ENCODE measurements at places on chromosomes 1 and 21. TPM values are rescaled to one million over a fixed set of nuclear protein-coding genes. Genes with fewer than 3 reads are reported as not detected.

RCC2 gene
- total RNA-seq = 196 TPM

CAMK1G gene
- not detected for total RNA-seq

GRCh38 chr1:179121159-179121938, 39.5 kb downstream of the TOR3A start:
- H3K27me3 ChIP-seq = no peaks in the 10 kb centered on the region
- peaks cover 9% of the 10 kb centered on the region for H3K36me3 ChIP-seq
- no peak for DNase-seq
- no peak overlapping the region for H3K27ac ChIP-seq

- peaks cover 10% of the 10 kb centered on the region for H3K4me1 ChIP-seq
- no peaks in the 10 kb centered on the region for H3K36me3 ChIP-seq
- H3K27me3 ChIP-seq = no peaks in the 10 kb centered on the region
- no peak overlapping the region for H3K4me3 ChIP-seq
Measured at GRCh38 chr1:98988904-98989555, 15.6 kb downstream of the PLPPR5 start.

DNA sequence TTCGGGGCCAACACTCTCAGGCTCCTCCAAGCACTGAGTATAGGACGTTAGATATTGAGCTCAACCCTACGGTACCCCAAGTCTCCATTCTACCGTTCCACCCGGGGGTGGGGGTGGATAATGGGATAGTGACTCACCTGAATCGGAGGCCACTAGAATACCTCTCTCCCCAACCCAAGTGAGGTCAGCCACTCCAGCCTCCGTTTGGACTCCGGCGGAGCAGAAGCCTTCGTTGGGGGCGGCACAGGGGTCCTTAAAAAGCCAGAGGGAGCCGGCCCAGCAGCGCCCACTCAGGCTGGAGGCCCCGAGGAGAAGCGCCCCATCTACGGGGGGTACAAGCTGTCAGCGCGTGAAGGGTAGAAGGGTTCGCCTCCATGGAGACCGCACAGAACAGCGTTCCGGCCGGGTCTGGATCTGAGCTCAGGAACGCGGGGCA, 556 bp downstream of the WDR77 start:
- peak; percentile 33 for DNase-seq
- H3K4me1 ChIP-seq = peaks cover 56% of the 10 kb centered on the region
- H3K27me3 ChIP-seq = no peaks in the 10 kb centered on the region
- H3K27ac ChIP-seq = peak overlapping the region; percentile 97

GRCh38 chr1:6263716-6264115, 2.8 kb upstream of the GPR153 start:
- H3K4me3 ChIP-seq = no peak overlapping the region
- DNase-seq = no peak
- H3K4me1 ChIP-seq = no peaks in the 10 kb centered on the region
- peaks cover 20% of the 10 kb centered on the region for H3K27me3 ChIP-seq
- no peak overlapping the region for H3K27ac ChIP-seq

- H3K36me3 ChIP-seq = no peaks in the 10 kb centered on the region
- no peaks in the 10 kb centered on the region for H3K4me1 ChIP-seq
- no peaks in the 10 kb centered on the region for H3K27me3 ChIP-seq
- H3K27ac ChIP-seq = no peak overlapping the region
Measured at GRCh38 chr21:21226472-21226871, 228.3 kb downstream of the NCAM2 start.

GRCh38 chr1:61247881-61248752, 165.8 kb downstream of the NFIA start:
- no peaks in the 10 kb centered on the region for H3K36me3 ChIP-seq
- DNase-seq = no peak
- peaks cover 5% of the 10 kb centered on the region for H3K4me1 ChIP-seq
- H3K27ac ChIP-seq = no peak overlapping the region

DNA sequence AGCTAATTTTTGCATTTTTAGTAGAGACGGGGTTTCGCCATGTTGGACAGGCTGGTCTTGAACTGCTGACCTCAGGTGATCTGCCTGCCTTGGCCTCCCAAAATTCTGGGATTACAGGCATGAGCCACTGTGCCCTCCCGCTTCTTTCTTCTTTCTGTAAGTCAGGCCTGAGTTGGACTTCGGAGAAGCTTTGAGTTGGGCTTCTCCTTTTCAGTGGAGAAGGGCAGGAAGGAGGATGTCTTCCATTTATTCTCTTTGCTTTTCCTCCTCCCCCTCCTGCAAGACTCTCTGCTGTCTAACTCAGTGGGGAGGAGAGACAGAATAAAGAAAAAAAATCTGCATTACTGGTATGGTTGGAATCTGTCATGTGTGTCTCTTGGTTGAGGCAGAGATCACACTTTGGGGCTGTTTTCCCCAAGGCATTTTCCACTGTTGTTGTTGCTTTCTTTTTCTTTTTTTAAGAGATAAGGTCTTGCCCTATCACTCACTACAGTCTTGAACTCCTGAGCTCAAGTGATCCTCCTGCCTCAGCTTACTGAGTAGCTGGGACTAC, 13.2 kb upstream of the DEGS1 start:
- H3K27ac ChIP-seq = no peak overlapping the region
- H3K4me3 ChIP-seq = no peak overlapping the region
- H3K4me1 ChIP-seq = peaks cover 26% of the 10 kb centered on the region
- no peaks in the 10 kb centered on the region for H3K27me3 ChIP-seq

CRP gene
- not detected for total RNA-seq

TNFRSF9 gene
- total RNA-seq = 149 TPM

NUP210L gene
- 0.04 TPM for total RNA-seq

GRCh38 chr1:167229719-167230385, 9.2 kb downstream of the POU2F1 start:
- H3K4me1 ChIP-seq = peaks cover 28% of the 10 kb centered on the region
- no peak overlapping the region for H3K4me3 ChIP-seq
- H3K27ac ChIP-seq = no peak overlapping the region
- H3K36me3 ChIP-seq = peaks cover 3% of the 10 kb centered on the region

- no peak overlapping the region for H3K27ac ChIP-seq
- no peak for DNase-seq
- no peaks in the 10 kb centered on the region for H3K27me3 ChIP-seq
- no peaks in the 10 kb centered on the region for H3K4me1 ChIP-seq
- H3K36me3 ChIP-seq = no peaks in the 10 kb centered on the region
Measured at GRCh38 chr1:216142921-216143320, 280.3 kb downstream of the USH2A start.
